ENCODE measurements at places on chromosomes 12 and 14.
A peak's percentile ranks its signal among the peaks of the same experiment; 100 is the strongest.

- DNase-seq: no peak
Observed at GRCh38 chr12:96473394-96474093, 15.8 kb upstream of the CFAP54 start.

- no peak for DNase-seq
Observed at GRCh38 chr12:67909681-67910080, 79.6 kb upstream of the IFNG-AS1 start.

DNA sequence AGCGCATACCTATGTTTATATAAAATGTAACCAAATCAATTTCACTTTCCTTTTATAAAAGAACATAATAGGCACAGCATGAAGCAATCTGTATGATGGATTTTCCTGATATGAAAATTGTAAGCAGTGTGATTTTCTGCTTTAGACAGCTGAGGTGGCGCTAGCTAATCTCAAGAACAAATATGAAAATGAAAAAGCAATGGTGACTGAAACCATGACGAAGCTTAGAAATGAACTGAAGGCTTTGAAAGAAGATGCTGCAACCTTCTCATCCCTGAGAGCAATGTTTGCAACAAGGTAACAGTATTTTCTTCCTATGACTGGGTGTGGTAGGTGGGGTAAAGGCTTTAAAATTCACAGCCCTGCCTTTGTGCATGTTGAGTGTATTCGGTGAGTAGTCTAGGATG lies 65.0 kb upstream of the FGD4 start:
- no peak for DNase-seq

GRCh38 chr14:55684956-55685584 lies 105.1 kb downstream of the KTN1 start:
- DNase-seq: no peak

GRCh38 chr14:96585672-96586013 lies 83.5 kb downstream of the PAPOLA start:
- DNase-seq: no peak

DNA sequence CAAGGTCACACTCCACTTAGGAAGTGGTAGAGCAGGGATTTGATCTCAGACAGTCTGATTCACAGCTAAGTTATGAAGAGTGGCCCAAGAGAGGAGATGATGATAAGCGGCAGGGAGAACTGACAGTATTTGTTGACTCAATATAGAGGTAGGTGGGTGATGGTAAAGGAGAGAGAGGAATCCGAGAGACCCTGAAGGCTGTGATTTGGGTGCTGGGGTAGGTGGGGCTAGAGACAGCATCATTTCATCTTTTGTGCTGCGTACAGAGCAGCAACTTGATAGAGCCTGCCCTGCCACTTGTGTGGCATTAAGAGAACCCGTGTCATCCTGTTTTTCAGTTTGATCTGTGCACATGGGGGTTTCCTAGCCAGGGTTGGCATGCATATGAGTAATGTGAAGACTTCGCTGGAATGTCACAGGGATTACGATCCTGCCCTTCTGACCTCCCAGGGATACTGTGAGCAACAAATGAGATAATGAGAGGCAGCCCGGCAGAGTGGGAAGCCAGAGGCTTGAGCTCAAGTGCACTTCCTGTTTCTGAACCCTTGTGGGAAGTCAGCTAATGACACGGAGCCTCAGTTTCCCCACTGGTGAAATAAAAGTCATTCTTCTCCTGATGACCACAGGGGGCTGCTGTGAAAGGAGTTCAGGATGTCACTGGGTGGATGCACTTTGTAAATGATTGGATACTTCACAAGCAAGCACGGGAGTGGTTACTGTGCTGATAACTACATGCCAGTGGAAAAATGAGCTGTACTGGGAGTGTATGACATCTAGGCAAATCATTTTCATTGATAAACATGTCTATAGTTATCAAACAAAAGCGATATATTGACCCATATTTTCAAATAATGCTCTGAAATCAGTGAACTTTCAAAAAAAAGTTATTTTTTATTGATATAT lies 59.5 kb upstream of the IGF1 start:
- no peak for DNase-seq

- DNase-seq: no peak
Observed at GRCh38 chr12:107571492-107571891, 114.1 kb upstream of the PWP1 start.

DNA sequence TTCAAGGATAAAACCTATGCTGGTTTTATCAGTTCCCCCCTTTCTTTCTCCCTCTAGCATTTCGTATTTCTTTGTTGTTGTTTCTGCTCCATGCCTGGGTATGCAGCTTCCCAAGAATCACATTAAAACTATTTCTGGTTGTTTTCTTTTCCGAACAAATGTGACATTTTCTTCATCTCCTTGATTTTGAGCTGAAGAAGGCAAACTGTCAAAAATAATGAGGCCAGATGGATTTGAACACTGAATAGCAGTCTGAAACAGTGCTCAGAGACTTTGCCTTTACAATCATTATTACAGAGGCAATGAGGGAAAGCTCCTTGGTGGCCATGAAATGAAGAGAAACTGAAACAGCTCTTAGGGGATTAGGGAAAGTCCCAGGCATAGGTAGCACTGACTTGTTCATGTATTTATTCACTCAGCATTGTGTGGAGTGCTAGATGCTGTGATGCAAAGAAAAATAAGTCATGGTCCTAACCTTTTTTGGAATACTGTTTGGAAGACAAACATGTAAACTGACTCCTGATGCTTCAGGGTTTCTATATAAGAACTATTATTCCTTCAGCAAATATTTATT lies 319.5 kb downstream of the FUT8 start:
- no peak for DNase-seq

DNA sequence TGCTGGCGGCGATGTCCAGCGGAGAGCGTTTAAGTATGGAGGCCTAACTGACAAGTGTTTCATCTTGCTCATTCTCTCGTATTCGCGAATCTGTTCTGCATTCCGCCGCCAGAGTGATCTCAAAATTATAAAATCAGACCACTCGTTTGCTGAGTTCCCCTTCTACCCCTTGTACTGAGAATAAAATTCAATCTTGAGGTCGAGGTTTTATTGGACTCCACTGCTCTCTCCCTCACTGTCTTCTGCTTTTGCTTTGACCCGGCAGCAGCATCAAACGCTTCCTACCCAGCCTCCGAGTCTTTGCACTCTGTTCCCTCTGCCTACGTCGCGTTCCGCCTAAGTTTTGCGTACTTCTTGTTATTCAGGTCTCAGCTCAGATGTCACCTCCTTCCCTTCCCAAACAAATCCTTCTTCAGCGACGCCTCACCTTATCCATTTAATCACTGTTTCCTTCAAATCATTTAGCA lies 462 bp downstream of the KNTC1 start:
- no peak for DNase-seq

DNA sequence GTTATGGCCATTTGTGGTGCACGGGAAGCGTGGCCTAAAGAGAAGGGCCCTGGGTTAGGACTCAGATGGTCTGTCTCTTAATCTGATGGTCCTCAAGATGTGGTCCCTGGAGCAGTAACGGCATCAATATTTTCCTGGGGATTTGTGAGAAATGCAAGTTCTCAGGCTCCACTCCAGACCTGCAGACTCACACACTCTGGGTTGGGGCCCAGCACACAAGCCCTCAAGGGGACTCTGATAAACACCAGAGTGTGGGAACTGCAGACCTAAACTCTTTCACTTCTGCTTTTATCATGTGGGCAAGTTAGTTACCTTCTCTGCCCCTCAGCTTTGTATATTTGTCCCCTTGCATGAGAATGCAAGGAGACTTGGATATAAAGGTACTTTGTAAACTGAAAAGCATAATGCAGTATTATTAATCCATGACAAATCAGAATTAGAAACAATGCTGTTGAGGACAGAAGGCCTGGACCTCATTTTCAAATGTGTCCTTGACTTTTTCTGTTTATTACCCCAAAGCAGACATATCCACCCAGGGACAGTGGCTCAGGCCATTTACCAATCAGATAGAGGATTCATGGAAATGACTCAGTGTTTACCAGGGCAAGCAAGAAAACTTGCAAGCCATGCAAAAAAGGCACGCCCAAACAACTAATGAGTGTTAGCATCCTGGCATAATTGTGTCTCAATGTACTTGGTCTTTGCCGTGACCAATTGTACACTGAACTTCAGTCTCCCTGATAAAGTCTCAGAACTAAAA lies 157.0 kb downstream of the ASCL1 start:
- DNase-seq: no peak

- DNase-seq: no peak
Observed at GRCh38 chr12:82479511-82479910, 121.2 kb downstream of the METTL25 start.

DNA sequence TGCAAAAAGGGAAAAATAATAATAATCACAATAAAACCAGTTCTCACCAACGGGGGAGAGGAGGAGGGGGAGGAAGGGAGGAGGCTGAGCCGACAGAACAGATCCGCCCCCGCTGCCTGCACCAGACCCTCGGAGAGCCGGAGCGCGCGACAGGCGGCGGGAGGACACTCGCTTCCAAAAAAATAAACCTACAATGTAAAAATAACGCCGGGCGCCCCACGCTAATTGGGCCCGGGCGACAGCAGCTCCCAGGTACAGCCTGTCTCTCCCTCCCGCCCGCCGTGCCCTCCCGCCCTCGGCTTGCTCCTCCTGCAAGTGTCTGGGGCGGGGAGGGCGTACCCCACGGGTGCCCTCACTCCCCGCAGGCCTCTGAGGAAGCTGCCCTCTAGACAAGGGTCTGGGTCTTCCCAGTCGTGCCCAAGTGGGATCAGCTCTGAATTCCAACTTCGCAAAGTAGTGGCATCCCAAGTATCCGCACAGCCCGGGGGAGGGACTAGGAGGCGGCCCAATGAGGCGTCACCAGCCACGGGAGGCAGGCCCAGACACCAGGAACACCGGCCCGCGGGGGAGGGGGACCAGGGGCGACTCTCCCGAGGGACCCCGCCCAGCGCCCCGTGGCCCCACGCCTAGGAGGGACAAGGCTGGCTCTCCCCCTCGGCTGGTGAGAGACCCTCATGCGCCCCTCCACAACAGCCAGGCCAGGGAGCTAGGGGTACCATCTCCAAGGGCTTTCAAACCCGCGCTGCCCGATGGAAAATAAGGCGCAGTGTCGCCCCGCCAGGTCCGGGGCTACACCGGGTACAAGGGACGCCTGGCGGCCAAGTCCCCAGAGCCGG lies 1.0 kb downstream of the NCOR2 start:
- peak; percentile 74 for DNase-seq

GRCh38 chr14:38108681-38109080 lies 99.0 kb upstream of the SSTR1 start:
- DNase-seq: no peak

GRCh38 chr14:94966868-94967267 lies 190.5 kb downstream of the DICER1 start:
- no peak for DNase-seq

DNA sequence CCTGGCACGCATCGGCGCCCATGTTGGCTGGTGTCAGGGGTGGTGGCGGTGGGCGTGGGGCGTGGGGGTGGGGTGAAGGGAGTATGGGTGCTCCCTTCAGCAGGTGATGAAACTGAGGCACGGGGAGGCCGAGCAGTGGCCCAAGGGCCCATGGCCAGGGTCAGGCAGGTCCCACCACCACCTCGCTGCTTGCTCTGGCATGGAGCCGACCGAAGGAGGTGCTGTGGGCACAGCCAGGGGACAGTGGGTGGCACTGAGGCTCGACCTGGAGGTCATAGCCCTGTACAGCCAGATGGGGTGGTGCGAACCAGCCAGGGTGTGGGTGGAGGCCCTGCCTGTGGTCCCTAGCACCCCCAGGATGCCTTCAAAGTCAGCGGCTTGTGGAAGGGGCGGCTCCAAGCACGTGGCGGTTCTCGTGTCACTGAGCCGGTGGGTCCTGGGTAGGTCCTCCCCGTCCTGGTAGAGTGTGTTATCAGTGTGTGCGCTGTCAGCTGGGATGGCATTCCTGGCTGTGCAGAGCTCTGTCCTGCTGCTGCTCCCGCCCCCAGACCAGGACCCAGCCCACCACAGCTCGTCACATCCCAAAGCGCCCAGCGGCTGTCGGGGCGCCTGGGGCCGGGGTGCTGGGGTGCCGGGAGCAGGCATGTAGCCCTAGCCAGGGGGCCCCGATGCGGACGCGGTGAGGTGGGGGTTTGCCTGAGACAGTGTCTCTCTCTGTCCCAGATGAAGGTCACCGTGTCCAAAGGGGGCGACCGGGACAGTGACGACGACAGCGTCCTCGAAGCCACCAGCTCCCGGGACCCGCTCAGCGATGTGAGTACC lies 35.3 kb downstream of the FBRSL1 start:
- DNase-seq: no peak

DNA sequence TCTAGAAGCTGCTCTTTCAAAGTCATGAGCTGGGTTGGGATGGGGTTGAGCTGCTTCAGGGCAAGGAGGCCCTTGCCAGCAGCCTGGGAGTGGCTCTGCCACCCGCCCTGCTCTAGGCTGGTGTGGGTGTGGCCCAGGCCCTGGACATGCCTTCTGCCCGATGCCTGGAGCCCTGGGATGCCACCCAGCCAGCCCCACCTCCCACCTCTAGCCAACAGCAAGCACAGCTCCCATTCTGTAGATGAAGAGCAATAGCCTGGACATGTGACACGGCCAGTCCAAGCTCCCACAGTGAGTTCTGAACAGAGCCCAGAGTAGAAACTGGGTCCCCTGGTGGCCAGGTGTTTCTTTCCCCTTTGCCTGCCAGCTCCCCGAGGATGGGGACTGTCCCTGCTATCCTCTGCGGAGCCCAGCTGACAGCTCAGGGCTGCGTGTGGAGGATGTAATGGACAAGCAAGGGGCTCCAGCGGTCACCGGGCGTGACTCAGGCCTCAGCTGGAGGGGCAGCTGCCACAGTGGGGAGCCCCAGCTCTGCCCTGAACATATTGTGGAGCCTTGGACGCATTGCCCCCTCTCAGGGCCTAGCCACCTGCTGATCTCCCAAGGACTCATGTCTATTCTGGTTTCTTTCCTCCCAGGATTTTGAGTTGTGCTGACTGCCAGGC lies 165.2 kb downstream of the TSPAN9 start:
- DNase-seq: no peak

Measured in endothelial cell (in vitro differentiated cells).